ENCODE measurements at places on chromosomes 7 and 10.

GRCh38 chr10:124287071-124287685, 131.5 kb downstream of the OAT start:
- no peak for DNase-seq

GRCh38 chr7:138468244-138469123, 8.4 kb downstream of the TRIM24 start:
- DNase-seq: no peak

DNA sequence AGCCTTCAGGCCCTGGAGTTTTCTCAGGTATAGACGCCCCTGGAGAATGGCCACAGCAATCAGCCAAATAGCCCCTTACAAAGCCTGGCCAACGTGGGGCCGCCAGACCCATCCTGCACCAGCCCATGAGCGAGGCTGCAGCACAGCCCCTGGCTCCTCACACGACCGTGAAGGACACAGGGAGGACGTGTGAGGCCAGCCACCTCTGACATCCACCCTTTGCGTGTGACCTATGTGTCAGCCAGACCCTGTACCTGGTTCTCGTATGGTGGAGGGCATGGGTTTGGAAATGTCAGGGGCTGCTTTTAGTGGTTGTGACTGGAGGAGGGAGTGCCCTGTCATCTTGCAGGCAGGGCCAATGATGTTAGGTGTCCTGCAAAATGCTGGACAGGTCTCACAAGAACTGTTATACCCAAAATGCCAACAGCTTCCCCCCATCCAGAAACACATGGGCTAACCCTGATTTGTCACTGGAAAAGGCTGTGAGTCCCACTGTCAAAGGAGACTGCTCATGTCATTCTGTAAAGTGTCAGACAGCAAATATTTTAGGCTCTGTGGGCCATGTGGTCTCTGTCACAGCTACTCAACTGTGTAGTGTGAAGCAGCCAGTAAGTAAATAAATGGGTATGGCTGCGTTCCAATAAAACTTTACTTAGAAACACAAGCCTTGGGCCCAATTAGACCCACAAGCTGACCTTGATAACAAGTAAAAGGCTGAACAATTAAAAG, 30.0 kb downstream of the NOD1 start:
- no peak for DNase-seq

DNA sequence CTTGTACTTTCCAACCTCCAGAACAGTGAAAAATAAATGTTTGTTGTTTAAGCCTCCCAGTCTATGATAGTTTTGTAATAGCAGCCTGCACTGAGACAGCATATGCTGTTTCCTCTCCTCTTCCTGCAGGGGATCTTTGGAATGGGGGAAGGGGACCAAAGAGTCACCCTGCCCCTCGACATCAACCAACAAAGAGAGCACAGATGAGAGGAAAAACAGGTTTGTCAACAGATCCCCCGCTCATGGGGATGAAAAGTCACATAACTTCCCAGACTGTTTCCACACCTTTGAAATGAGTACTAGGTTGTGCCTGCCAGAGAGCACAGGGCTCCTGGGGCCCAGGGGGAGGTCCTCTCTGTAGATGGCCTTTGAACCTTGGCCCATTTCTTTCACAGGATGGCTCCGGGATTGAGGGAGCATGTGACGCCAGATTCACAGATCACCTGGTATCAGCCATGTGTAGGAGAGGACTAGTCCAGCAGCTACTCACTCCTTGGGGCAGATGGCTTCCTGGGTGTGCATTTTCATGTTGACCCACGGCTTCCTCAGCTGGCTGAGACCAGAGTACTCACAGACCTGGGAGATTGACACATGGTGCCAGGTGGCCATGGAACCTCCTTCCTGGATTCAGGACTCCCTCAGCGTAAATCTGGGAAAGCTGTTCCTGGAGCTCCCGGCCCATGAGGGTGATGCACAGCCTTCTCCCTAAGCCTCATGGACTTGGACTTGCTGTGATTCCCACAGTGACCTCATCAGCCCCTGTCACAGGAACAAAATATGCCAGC, 125.6 kb downstream of the CXCL12 start:
- DNase-seq: no peak

DNA sequence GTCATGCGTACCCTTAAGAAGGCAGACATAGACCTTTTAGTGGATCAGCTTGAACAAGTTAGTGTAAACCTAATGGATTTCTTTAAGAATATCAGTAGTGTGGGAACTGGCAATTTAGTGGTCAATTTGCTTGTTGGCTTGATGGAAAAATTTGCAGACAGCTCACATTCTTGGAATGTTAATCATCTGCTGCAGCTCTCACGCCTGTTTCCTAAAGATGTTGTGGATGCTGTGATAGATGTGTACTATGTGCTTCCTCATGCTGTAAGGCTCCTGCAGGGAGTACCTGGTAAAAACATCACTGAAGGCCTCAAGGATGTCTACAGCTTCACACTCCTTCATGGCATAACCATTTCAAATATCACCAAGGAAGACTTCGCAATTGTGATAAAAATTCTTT, 103.4 kb downstream of the ABCA13 start:
- no peak for DNase-seq

- no peak for DNase-seq
Observed at GRCh38 chr10:70379581-70380176, 2.7 kb downstream of the LRRC20 start.

- no peak for DNase-seq
Observed at GRCh38 chr10:29546773-29547313, 87.9 kb downstream of the SVIL start.

DNA sequence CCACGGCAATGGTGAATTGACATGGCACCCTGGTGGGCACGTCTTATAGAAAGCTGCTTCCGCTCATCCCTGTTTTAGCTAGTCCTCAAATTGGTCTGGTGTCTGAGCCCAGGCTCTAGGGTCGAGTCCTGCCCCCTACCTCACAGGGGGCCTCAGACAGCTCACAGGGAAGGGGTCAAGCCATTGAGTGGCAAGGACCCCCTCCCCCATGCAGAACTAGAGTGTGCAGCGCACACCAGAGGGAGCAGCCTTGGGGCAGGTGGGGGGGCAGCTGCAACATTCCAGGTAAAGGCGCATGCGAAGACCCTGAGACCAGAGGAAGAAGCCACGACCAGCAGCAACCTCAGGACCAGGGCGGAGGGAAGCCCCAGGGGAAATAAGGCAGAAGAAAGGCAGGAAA, 240.4 kb upstream of the PPP2R2D start:
- DNase-seq: no peak

GRCh38 chr10:28686835-28687682, 9.7 kb downstream of the BAMBI start:
- DNase-seq: no peak

DNA sequence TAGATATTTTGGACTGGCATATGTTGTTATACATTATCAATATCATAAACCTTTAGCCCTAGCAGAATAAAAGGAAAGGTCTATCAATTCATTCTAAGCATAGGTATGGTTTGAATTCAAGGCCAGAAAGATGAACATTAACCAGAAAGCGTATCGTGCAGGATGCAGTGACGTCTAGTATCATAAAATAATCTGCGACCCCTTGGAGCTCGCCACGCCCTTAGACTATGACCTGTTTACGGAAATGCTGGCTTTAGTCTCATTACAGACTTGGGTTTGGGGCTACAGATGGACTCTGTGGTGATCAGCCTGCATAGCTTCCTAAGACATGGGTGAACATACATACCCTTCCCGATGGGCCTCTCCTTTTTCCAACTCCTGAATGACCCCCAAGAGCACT, 21.5 kb downstream of the INSYN2A start:
- no peak for DNase-seq

- no peak for DNase-seq
Observed at GRCh38 chr10:69969977-69970376, 82.7 kb upstream of the MACROH2A2 start.

GRCh38 chr10:85917601-85918000, 449.0 kb downstream of the GRID1 start:
- no peak for DNase-seq

GRCh38 chr7:158431941-158432347, 155.7 kb downstream of the PTPRN2 start:
- DNase-seq: no peak

DNA sequence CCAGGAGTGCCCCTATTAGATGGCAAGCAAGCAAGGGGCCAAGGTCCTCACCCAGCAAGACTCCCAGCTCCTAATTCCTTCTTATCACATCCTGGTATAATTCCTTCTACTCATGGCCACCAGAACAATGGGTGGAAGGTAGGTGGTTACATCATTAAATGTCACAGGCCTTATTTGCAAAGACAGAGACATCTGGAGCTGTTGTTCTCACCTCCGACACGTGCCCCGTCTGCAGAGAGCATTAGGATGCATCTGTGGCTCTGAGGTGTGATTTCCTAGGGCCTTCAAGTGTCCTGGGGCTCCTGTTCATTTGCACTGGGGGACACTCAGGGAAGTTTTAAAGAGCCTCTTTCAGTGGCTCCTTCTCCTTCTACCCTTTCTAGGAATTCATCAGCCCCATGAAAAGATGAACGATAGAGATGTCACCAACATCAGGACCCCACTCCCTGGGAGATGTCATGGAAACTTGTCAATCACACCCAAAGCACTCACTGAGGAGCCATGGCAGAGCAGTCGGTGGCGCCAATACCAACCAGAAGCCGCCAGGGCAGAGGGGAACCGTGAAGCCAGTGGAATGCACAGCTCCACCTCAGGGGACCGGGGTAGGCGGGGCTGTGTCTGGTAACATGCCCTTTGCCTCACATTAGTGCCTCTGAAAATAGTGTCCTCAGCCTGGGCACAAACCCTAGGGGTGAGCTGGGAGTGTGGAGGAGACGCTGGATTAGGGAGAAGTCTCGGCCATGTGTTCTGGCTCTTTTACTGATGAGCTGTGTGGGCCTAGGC, 2.9 kb upstream of the ATP6V0E2 start:
- no peak for DNase-seq

DNA sequence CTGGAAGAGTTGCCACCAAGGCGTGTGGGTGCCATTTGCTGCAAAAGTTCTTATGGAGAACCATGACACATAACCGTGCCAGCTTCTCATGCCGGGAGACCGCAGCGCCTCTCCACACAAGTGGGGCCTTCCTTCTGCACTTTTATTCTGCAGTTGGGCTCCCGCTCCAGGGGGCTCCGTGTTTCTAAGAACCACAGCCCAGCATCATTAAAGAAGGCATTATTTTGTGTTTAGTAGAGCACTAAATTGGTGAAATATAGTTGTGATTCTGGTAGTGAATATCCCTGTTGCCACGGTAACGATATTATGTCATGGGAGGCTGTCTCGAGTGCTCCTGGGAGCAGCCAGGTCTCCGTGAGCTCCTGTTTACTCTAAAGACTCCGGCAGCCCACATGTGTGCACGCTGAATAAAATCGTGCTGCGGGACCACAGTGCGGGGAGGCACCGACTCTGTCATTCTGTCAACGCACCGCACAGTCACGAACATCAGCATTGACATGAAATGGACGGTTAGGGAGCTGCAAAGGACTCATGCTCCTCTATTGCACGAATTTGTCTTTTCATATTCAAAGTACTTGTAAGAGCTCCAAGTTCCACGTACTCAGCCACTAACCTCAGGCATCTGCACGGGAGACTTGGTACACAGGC, 68.8 kb upstream of the PITRM1 start:
- no peak for DNase-seq

DNA sequence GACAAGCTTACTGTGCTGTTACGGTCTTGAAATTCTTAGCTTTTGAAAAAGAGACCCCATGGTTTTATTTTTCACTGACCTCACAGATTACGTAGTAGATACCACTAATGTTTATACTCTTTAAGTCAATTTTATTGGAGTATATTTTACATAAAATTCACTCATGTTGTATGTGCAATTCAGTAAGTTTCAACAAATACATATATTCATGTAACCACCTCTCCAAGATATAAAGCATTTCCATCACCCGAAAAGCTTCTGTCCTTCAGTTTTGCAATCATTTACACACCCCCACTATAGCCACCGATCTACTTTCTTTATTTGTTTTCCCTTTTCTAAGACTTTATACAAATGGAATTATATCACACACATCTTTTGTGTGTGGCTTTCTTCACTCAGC, 199.2 kb downstream of the PHF14 start:
- DNase-seq: no peak

- no peak for DNase-seq
Observed at GRCh38 chr10:114392112-114392835, 12.0 kb downstream of the AFAP1L2 start.

DNA sequence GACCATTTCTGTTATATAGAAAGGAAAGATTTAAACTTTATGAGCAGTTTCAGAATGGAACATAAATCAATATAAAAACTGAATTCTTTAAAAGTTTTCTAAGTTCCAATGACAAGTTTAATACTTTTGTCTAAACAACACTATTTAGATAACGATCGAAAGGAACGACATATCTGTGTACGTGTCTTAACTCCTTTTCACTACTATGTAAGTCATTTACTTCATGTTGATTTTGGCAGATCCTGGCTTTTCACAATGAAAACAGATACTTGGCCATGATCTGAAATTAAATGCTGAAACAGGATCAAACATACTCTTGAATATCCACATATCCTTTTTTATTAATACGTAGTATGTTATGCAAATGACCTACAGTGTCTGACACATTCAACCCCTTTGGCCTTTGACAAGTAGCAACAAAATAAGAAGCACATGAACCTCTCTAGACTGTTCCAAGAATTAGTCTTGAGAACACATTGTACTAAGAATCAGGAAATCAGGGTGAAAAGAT, 41.9 kb downstream of the RNLS start:
- no peak for DNase-seq

DNA sequence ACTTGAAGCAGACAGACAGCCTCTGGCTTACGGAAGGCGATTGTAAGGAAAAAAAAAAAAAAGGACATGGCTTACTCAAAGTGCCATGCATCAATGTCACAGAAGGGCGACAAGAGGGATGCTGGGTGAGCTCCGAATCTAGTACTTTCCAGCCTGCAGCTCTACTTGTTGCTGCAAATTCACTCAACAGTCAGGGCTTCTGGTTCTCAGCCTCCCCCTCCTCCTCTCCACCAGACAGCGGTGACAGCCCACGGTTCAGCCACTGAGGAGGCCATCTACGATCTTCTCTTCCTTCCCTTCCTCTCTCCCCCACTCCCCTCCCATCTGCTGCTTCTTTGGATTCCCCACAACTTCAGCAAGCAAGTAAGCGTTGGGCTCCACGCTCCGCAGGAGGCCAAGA, 63.5 kb downstream of the PRKAG2 start:
- DNase-seq: no peak

GRCh38 chr7:143451122-143451521, 7.9 kb downstream of the TAS2R60 start:
- no peak for DNase-seq

- DNase-seq: no peak
Observed at GRCh38 chr7:155547161-155547791, 917 bp upstream of the CNPY1 start.

DNA sequence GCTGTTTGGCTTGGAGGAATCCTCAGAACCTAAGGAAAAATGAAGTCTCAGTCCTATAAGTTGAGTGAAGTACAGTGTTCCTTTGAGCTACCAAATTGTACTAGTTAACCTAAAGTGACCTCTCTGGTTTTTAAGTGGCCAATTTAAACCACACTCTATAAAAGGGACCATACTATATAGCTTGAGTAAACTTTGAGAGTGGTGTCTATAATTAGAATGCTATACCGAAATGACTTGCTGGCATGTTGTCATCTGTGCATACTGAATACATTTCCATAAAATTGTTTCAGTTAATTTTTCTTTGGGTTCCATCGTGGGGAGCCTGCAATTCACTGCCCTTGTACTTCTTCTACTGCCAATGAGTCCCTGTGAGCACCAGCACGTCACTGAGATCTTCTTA, 151.1 kb downstream of the DKK1 start:
- DNase-seq: no peak
